ENCODE measurements at places on chromosomes 4 and X.

GRCh38 chr4:113512880-113513279, 248.7 kb downstream of the CAMK2D start:
- no peak for DNase-seq

GRCh38 chrX:118553042-118553710, 57.6 kb downstream of the DOCK11 start:
- DNase-seq = no peak

DNA sequence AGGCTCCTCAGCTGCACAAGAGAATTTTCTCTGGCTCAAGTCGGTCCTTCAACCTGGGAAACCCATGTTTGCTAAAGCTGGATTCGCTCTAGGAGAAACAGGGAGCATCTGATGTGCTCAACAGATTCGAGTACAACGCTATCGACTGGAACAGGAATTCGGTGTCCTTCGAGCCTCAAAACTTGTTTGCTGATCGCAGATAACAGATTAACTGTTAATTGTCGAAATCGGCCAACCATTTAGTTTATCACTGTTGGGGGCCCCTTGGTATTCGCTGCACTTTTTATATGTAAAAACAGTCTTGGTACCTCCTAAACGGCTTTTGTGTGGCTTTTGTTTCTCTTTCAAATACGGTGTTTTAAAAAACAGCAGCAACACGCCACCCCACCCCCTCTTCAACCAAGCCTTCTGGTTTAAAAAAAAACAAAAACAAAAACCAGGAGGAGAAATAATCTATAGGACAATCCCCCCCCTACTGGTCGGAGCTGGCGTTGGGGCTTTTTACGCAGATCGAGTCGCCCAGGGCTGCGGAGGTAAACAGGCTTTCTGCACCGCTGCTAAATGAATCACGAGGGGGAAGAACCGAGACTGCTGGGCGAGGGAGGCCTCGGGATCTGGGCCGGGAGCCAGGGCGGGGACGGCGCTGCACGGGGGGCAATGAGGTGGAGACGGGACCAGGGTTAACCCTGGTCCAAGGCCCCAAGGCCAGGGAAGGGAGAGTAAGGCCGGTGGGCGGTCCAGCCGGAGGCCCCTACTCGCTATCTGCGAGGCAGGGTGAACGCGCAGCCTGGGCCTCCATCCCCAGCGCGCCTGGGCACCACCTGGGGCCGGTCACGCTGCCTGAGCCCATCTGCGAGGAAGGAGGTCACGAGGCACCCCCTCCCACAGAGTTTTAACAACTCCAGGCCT, 71.7 kb upstream of the BCOR start:
- DNase-seq = no peak

- DNase-seq = no peak
These were observed 268.1 kb upstream of the SLITRK2 start for GRCh38 chrX:145549496-145549895.

- no peak for DNase-seq
These were observed 107.0 kb downstream of the ABLIM2 start for GRCh38 chr4:8051644-8052043.

GRCh38 chrX:72247206-72247942, 8.5 kb upstream of the ERCC6L start:
- no peak for DNase-seq

DNA sequence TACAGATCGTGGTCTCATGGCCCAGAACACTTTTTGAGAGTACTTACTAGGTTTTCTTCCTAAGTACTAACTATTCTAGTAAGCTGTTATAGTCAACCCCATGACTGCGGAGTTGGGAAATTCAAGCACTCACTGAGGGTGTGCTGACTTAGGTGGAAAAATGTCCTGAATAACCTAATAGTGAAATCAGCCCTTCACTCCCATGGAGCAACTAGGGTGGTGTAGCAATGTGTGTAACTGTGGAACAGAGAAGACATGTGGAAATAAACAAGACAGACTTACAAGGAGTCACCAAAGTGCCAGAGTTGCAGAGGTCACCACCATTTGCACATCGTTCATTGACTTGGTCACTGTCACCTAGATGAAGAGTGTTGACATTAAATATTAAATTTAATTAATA, 12.1 kb upstream of the VSIG4 start:
- no peak for DNase-seq

DNA sequence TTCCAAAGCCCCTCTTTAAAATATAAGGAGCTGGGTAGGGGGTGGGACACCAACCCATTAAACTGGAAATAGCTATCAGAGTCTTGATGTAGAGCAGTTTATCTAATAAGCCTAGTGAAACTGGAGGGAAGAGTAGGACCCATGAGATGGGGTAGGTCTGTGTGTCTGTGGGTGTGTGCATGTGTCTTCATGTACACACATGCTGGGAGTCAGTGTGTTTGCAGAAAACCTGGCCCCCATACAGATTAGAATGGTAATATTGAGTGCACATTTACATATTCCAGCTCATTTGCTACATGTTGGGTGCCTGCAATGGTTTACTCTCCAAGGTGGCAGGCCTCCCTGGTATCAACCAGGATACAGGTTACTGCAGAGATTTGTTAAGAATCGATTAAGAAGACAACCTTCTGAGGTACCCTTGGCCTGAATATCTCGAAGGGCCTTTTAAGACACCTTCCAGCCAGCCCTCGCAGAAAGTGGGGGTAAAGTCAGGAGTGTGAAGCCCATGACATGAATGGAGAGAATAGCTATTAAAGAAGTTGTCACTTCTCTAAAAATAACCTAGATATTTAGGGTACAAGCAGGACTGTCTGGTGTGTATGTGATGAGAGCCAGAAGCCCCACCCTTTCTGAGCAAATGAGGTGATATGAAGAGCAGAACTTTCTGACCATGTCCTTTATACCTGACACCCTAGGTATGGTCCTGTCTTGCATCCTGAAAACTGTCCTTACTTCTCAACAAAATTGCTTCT, 75.7 kb upstream of the TEX13D start:
- no peak for DNase-seq

- DNase-seq = no peak
These were observed 717 bp downstream of the PPP3CA start for GRCh38 chr4:101346351-101347266.

GRCh38 chrX:1182211-1182610, 30.2 kb downstream of the CRLF2 start:
- no peak for DNase-seq

DNA sequence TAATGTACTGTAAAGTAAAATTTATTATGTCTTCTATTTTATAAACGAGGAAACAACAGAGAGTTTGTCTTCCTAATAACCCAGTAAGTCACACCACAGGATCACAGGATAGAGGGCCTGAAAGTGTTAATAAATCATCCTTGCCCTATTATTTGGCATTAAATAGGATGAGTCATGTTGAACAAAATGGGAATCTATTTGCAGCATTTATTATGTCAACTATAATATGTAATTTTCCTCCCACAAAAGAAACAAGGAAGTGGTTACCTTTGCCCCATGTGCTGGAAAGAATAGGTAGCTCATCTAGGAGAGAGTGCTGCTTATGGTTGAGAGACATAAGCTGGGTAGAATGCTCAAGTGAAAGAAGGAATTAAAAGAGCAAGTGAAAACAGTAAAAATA, 237.6 kb upstream of the NDST3 start:
- no peak for DNase-seq

DNA sequence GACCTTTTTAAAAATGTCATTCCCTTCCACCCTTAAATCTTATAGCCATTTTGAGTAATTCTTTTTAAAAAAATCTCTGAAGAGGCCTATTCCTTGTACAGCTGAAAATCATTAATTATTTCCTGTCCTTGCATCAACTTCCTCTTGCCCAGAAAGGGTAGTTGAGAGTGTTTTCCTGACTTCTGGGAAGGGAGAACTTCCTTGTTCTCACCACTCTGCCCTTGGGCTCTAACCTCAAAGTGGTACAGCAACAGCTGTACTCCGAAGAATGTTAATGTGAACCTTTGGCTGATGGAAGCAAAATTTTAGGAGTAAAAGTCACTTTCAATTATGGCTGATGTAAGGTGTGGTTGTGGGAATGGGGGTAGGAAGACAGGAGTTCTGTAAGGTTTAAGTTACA, 15.1 kb upstream of the FABP2 start:
- DNase-seq = no peak

DNA sequence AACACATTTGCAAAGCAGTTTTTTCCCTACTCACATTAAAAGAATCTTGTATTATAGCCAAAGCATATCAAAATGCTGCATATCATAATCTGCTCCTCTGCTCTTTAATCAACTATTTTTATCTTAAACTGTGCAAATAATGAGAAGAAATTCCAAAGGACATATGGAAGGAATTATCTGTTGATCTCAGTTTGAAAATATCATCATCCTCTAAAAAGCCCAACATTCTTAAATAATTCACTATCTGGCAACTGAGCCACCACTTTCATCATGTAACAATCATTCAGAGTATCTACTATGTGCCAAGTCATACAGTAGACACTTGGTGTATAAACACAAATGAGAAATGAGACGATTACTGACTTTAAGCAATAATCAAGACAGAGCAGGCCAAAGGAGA, 63.0 kb downstream of the PRSS12 start:
- no peak for DNase-seq

DNA sequence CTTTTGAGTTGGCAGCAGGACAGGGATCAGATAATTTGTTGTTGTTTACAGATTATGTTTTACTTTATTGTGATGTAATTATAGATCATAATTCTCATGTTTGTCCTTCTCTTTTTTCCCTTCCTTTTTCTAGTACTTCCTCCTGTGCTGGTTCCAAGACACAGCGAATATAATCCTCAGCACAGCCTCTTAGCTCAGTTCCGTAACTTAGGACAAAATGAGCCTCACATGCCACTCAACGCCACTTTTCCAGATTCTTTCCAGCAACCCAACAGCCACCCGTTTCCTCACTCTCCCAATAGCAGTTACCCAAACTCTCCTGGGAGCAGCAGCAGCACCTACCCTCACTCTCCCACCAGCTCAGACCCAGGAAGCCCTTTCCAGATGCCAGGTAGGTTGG, 58.0 kb downstream of the SMAD1 start:
- no peak for DNase-seq

- DNase-seq = no peak
These were observed 298.2 kb upstream of the ARSJ start for GRCh38 chr4:114277690-114278089.

DNA sequence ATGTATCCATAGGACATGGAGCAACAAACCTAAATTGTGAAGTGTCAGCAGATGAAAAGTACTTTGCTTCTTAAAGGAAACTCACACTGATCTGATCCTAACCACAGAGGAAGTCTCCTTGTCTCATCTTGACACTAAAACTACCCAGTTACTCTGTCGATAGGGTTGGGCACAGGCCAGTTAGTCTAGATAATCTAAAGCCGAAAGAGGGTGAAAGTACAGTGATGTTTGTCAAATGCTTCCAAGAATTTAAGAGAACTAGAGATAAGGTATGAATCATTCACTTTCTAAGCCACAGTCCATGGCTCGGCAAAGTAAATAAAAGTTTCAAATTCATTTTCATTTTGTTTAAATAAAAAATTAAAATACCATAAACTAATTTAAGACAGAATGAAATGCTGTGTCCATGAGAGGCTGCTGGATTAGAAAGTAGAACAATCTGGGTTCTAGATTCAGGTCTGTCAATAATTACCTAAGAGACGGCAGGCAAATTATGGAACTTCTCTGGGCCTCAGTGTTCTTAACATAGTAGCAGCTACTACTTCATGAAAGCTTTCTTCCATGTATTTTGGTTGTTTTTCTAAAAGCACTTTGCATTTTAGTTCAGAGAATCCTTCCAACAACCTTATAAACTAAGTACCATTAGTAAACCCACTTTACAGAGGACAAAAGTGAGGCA, 176.7 kb downstream of the LDB2 start:
- DNase-seq = no peak

DNA sequence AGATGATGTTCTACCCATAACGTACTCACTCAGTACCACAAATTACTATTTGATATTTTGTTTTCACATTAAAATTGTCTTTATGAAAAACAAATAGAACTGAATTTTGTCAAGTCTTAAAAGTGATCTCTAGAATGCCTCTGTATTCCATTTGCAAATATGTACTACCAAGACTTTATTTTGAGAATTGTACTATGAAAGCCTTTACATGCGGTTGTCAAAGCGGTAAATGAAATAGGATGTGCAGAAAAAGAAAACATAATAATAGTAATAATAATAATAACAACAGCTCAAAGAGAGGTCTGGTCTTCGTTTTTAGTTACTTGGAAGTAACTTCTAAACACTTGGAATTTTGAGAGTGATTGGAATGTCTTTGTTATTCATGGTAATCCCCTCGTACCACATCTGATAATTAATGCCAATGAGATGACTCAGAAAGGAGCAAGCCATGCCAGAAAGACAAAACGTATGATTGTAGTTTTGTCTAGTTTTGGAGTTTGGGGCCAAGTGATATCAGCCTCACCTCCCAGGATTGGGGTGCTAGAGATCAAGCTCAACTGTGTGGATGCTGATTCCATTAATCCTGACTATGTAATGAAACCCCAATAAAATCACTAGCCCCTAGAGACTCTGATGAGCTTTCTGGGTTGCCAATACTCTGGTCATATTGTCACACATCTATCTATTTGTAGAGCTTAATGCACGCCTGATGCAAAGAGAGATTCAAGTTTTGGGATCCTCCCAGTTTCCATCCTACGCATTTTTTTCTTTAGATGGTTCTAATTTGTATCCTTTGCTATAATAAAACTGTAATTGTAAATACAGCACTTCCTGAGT, 20.2 kb upstream of the CTSO start:
- no peak for DNase-seq

DNA sequence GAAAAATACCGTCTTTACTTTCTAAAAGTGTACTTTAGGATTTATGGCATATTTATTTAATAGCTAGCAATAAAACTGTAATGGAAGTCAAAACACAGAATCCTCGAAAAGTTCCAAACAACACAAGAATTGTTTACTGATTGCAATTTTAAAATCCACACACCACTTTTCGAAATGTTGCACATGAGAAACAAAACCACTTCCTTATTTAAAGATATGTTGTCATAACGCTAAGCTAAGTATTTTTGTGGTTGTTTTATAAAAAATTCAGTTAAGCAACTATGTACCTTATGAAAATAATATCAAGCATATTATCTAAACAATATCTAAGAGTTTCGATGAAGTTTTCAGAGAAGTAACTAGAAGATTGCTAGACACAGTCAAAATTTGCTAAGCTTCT, 344 bp downstream of the TMPRSS11D start:
- DNase-seq = no peak

GRCh38 chrX:46599051-46599560, 25.5 kb downstream of the CHST7 start:
- DNase-seq = no peak

DNA sequence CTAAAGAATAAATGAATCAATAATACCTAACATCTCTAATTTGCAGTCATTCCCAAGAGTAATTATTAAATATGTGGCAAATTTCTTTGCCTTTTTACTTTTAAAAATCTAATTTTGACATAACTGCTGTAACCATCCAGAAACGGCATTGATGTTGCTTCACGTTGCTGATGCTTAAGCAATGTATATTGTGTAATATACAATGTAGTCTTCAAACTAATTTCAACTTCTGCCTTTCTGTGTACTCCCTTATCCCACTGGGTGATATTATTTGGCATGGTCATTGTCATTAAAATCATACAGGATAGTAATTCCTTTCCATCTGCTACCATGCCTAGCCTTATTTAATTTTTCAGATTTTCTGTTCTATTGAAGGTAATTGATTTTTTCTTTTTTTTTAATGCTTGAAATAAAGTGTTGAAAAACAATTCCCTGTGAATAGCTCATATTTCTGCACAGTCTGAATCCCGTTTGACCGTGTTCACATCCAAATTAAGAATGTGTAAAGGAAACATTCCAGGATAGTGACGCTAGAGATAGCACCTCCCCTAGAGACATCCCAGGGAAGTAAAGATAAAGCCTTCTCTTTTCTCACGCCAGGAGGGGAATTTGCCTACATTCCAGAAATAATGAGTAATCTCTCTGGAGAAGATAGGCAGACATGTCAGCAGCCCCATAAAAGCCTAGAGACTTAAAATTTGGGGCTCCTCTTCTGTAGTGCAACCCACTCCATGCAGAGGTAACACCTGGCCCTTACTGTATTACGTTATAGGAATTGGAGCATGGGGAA, 8.6 kb downstream of the FAM200B start:
- DNase-seq = no peak

Measured in cortex of kidney (tissue), 1 donor.